ENCODE measurements at places on chromosomes 5 and 9. TPM values are rescaled to one million over a fixed set of nuclear protein-coding genes. Genes with fewer than 3 reads are reported as not detected.

DNA sequence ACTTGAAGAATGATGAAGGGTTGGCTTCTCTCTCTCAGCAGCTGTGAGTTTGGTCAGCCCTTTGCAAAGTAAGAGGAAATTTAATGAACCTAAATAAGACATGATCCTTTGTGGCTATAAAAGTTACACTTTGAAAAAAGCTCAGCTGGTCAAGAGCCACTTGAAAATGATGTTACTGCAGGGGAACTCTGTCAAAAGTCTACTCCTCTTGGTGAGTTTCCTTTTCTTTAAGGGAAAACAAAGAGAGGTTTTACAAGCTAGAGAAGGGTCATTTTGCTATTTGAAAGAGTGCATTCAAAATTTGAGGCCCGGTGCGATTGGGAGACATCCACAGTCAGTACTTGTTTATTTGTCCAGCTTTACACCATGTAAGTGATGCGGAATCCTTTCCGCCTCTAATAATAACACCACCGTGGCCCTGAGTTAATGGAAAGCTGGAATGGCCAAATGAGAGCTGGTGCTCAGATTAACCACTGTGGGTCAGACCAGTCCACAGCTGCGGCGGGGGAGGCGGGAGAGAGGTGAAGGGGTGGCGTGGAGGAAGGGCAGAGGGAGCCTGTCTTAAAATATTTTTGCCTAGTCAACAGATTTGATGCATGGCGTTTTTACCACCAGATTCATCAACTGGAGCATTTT, 404.0 kb downstream of the TLE4 start:
- DNase-seq = no peak

DNA sequence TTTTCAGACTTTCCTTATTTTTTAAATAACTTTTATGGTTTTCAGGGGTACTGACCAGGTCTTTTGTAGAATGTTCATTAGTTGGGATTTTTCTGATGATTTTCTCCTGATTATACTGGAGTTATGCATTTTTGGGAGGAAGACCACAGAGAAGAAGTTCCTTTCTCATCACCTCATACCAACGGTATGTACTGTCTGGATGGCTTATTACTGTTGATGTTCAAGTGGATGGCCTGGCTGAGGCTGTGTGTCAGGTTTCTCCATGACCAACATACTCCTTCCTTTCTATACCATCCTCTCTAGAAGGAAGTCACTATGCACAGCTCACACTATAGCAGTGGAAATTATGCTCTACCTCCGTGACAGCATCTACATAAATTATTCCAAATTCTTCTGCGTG, 71.1 kb upstream of the NR3C1 start:
- DNase-seq = no peak

- no peak for DNase-seq
Measured at GRCh38 chr5:142654578-142655058, 31.3 kb downstream of the FGF1 start.

DNA sequence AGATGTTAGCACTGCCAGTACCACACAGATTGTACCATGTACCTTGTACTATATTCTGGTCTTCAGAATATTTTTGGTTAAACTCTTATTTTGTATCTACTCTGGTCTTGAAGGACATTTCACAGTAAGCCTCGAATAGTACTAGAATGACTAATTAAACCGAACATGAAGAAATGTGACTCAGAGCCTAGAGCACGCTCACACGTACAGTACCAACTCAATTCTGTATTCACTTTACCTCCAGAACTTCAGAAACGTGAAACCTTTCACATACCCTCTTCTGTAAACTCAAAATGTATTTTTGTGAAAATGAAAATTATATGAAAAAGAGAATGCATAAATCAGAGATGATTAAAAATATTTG, 112.8 kb downstream of the MVB12B start:
- DNase-seq = no peak

DNA sequence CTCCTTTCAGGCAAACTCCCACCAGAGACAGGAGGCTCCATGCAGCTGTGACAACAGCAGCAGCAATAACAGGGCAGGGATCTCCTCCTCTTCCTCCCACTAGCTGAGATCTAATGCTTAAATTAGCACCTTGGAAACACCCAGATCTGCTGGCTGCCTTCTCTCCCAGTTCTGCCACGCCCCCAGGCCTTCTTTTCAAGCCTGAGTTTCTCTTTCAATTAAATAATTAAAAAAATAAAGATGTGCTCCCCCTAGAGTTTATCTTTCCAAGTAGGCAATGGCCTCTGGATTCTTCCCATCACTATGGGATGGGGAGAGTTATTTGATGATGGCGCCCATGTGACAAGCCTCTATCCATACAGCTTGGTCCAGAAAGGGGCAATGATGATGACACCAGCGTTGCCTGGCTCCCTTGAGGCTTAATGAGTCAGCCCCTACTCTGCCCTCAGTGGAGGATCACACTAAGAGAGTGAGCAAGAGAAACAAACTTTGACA, 3.8 kb downstream of the FAM219A start:
- no peak for DNase-seq

DNA sequence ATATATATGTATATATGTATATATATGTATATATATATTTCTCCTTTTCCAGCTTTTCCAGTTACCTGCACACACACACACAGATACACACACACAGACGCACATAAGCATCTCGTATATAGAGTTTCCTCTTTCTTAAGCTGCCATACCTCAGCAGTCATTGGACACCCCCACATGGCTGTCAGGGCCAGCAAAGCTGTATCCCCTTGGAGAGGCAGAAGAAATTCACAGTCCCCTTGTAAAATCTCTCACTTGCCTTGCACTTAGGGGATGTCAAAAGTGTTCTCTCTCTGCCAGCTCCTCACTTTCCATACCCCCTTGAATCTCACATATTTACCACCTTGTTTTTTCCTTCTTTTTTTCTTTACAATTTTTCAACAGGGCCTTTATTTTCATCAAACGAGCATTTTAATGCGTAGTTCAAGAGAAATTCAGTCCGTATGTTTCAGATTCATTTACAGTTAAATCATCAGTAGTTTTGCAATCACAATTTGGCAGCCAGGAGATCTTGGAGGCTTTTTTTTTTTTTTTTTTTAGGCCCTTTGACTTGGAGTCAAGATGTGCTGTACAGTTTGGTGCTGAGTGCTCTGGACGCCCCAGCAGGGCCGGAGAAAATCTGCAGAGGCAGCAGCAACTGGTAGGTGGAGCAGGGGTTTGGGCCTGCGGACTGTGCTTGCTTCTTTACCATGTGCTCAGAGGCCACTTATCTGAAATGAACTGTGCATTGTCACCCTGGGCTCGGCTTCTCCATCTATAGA, 244.9 kb upstream of the KLF4 start:
- no peak for DNase-seq

DNA sequence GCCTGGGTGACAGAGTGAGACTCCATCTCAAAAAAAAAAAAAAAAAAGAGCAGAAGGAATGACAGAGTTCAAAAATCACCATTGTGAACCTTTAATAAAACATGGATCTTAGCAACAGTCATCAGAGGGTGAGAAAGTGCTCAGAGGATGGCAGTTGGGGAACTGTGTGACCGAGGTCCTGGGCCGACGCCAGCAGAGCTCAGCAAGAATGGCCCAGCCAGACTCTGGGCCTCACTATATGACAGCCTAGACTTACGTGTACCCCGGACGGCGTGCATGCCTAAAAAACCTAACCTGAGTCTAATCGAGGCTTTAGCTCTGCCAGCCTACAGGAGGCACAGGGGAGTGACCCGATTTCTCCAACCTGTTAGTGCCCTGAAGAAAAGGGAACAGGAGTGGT, 64.3 kb downstream of the MVB12B start:
- no peak for DNase-seq

- no peak for DNase-seq
Measured at GRCh38 chr9:20476912-20477521, 145.3 kb downstream of the MLLT3 start.

GRCh38 chr5:134568761-134569695, 43.6 kb downstream of the JADE2 start:
- peak; percentile 97 for DNase-seq

GRCh38 chr9:113375057-113376023, 1.4 kb downstream of the HDHD3 start:
- no peak for DNase-seq

GRCh38 chr9:19378164-19378563, 1.9 kb downstream of the RPS6 start:
- DNase-seq = no peak

- peak; percentile 97 for DNase-seq
Measured at GRCh38 chr5:141747152-141748141, 65.4 kb upstream of the ARAP3 start.

RAI14 gene
- 22.4 TPM for total RNA-seq

NUTM2F gene
- not detected for total RNA-seq

SYK gene
- 50.7 TPM for total RNA-seq

PJA2 gene
- 107 TPM for total RNA-seq

INSL4 gene
- not detected for total RNA-seq

Data from thyroid gland (tissue), 4 donors.